ENCODE measurements at places on chromosomes 2 and 18. TPM values are rescaled to one million over a fixed set of nuclear protein-coding genes. Genes with fewer than 3 reads are reported as not detected.

- no peak overlapping the region for H3K27ac ChIP-seq
- no peaks in the 10 kb centered on the region for H3K27me3 ChIP-seq
- no peak for DNase-seq
- no peaks in the 10 kb centered on the region for H3K4me1 ChIP-seq
Measured at GRCh38 chr18:69916412-69916811, 31.3 kb downstream of the CD226 start.

DNA sequence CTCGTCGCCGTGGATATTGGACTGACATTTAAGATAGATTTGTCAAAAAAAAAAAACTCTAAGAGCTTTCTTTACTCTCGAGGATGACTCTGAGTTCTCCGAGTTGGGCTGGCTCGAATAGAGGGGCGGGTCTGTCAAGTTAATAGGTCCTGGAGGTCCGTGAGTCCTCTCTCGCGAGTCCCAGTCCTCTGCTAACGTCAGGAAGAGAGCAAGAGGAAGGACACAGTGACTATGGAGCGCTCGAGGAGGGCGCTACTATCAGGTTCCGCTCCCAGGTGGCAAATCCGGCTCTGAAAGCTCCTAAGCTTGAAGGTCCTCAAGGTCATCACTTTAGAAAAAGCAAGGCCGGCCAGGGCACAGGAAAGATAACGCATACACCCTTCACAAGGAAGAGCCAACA lies 404 bp upstream of the AKAIN1 start:
- H3K36me3 ChIP-seq = no peaks in the 10 kb centered on the region
- H3K27ac ChIP-seq = no peak overlapping the region
- peak overlapping the region; percentile 30 for H3K4me3 ChIP-seq
- H3K27me3 ChIP-seq = peaks cover 41% of the 10 kb centered on the region
- peaks cover 4% of the 10 kb centered on the region for H3K4me1 ChIP-seq
- DNase-seq = no peak

- no peak for DNase-seq
- no peak overlapping the region for H3K27ac ChIP-seq
- H3K27me3 ChIP-seq = peaks cover 12% of the 10 kb centered on the region
Measured at GRCh38 chr2:74653589-74653984, 460 bp upstream of the SEMA4F start.

DNA sequence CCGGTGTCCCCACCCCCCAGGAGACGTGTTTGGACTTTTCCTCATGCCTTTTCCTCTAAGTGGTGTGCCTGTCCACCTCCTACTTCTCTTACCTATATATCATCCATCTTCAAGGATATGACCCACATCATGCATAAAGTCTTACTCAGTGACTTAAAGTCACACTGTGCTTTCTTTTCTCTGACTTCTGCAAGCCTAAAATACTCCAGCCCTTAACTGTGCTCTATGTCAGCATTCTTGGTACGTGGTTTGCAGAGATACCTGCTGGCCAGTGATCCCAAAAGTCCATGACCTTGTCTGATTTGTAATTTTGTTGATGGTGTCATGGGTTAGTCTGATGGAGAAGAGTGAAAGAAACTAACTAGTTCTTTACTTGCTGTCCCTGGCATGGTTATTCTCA lies 393.6 kb upstream of the NRP2 start:
- H3K4me1 ChIP-seq = peaks cover 5% of the 10 kb centered on the region
- no peak for DNase-seq
- H3K27ac ChIP-seq = no peak overlapping the region

- peaks cover 24% of the 10 kb centered on the region for H3K27me3 ChIP-seq
- H3K4me3 ChIP-seq = peak overlapping the region; percentile 14
- no peaks in the 10 kb centered on the region for H3K36me3 ChIP-seq
- DNase-seq = peak; percentile 74
Measured at GRCh38 chr2:104658144-104658835, 195.6 kb upstream of the POU3F3 start.

DNA sequence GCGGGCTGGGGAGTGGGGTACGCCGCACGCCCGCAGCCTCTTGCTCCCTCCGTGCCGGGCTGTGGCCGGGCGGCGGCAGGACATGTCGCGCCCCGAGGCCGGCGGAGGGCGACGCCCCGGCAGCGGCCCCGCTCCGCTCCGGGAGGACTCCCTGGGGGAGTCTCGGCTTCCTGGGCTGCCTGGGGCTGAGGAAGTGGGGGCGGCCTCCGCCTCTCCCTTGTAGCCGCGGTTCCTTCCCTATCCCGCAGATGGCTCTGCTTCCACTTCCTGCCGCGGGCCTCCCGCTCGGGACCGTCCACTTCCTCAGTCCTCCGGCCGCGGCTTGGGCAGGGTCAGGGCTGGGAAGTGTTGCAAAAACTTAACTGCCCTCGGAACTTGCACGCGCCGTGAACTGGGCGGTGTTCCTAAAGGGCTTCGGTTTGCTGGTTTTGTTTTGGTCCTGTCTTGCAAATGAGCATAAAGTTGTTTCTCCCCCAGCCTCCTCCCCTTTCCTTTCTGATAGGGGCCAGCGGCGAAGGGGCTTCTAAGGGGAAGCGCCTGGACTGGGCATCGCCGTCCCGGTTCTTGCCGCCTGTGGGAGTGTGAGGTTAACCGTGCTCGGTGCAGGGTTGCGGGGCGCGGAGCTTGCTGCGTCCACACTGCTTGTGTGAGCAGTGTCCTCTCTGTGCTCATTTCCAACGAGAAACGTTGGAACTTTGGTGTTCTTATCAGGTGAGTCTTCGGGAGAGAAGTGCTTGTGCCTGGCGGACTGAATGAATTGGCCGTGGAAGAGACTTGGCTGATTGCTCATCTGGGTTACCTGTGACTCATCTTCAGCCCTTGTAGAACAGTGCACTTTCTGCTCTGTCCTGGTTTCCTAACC lies 600 bp downstream of the RALB start:
- H3K27me3 ChIP-seq = peaks cover 29% of the 10 kb centered on the region
- peak overlapping the region; percentile 85 for H3K4me3 ChIP-seq
- H3K4me1 ChIP-seq = peaks cover 10% of the 10 kb centered on the region
- H3K36me3 ChIP-seq = no peaks in the 10 kb centered on the region

- H3K4me3 ChIP-seq = no peak overlapping the region
- no peak for DNase-seq
- H3K27me3 ChIP-seq = no peaks in the 10 kb centered on the region
- H3K36me3 ChIP-seq = no peaks in the 10 kb centered on the region
- no peak overlapping the region for H3K27ac ChIP-seq
- no peaks in the 10 kb centered on the region for H3K4me1 ChIP-seq
Measured at GRCh38 chr2:32719430-32719829, 91.6 kb downstream of the TTC27 start.

GRCh38 chr18:59907172-59907571 lies 7.4 kb downstream of the PMAIP1 start:
- no peak overlapping the region for H3K27ac ChIP-seq
- H3K36me3 ChIP-seq = peaks cover 10% of the 10 kb centered on the region
- no peak overlapping the region for H3K4me3 ChIP-seq
- H3K4me1 ChIP-seq = peaks cover 13% of the 10 kb centered on the region

- no peak for DNase-seq
- H3K4me1 ChIP-seq = peaks cover 5% of the 10 kb centered on the region
- no peaks in the 10 kb centered on the region for H3K27me3 ChIP-seq
- H3K4me3 ChIP-seq = no peak overlapping the region
- no peaks in the 10 kb centered on the region for H3K36me3 ChIP-seq
- no peak overlapping the region for H3K27ac ChIP-seq
Measured at GRCh38 chr2:43085929-43086328, 140.5 kb downstream of the ZFP36L2 start.

- H3K27me3 ChIP-seq = no peaks in the 10 kb centered on the region
- no peak overlapping the region for H3K27ac ChIP-seq
- no peak overlapping the region for H3K4me3 ChIP-seq
Measured at GRCh38 chr18:13409026-13409425, 190.5 kb downstream of the LDLRAD4 start.

- H3K36me3 ChIP-seq = no peaks in the 10 kb centered on the region
- H3K27ac ChIP-seq = no peak overlapping the region
- H3K27me3 ChIP-seq = no peaks in the 10 kb centered on the region
- DNase-seq = no peak
Measured at GRCh38 chr2:109487871-109488655, 125.7 kb downstream of the SEPTIN10 start.

DNA sequence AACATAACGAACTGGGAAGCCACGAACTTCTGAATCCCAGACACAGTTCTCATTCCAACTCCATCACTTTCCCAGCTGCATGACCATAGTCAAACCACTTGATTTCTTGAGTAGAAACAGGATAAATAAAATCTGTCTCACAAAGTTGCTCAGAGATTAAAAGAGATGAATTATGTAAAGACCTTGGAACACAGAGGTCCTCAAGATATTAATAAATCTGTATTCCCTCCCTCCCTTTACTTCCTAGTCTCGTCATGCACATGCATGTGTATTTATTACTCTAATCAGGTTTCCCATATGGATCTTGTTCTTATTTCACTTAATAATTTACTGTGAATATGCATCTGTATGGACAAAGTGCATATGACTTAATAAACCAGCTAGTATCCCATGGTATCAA lies 21.1 kb upstream of the CSRNP3 start:
- DNase-seq = no peak
- no peak overlapping the region for H3K27ac ChIP-seq
- no peak overlapping the region for H3K4me3 ChIP-seq

ANKZF1 gene
- polyA plus RNA-seq = 43.7 TPM

TAF1B gene
- polyA plus RNA-seq = 5.4 TPM

BMP10 gene
- not detected for polyA plus RNA-seq

DYNAP gene
- polyA plus RNA-seq = 1.1 TPM
